ENCODE measurements at places on chromosomes 12 and 14.

- DNase-seq: peak; percentile 80
These were observed 2.2 kb upstream of the NFATC4 start for GRCh38 chr14:24365600-24366412.

DNA sequence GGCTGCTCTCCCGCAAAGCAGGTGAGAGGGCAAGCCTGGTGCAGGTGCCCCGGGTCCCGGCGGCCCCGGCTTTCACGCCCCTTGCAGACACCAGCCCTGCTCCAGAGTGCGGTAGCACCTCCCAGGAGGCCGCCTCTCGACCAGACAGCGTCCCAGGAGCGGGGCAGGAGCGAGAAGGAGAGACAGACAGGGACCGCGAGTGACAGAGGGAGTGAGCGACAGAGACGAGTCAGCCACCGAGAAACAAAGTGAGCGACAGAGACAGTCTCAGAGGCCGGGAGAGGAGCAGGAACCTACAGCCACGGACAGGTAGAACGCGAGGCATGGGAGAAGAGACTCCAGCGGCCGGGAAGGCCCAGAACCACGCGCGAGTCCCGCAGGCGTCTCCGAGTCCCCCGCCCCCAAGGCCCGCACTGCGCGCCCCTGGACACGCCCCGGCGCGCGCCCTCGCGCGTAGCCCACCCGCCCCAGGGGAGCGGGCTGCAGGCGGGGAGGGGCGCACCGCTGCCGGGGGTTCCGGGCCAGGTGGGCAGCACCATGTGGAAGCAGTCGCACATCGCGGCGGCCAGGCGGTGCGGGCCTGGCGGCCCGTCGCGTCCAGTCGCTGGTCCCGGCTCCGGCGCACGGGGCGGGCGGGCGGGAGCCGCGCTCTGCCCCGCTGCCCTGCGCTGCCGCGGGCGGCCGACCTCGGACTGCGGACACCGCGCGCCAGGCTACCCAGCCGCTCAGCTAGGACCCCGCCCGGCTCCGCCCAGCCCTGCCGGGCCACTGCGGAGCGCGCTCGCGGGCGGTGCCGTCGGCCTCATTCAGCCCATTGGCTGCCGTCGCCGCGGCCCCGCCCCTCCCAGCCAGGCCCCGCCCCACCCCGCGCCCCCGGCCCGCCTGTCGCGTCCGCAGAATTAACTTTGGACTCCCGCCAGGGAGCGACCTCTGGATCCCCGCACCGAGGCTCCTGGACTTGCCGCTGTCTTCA is at the start of gene AHNAK2:
AHNAK2 (minus strand) TSS at position 694 of the 973 bp plus-strand sequence; CDS start at position 557, 137 bp downstream.
- DNase-seq: peak; percentile 56

DNA sequence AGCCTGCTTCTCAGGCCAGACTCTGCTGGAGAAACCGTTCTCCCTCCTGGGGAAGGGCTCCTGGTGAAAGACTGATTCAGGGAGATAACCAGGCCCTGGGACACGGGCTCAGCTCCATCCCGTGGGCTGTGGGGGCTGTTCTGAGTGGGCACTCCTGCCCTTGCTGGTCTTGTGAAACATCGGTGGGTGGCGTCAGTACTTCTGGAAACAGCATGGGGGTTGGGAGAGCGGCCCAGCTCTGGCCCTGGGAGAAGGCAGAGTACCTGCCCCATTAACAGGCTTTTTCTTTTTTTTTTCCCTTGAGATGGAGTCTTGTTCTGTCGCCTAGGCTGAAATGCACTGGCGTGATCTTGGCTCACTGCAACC is 786 bp downstream of the SLC25A47 start:
- no peak for DNase-seq

DNA sequence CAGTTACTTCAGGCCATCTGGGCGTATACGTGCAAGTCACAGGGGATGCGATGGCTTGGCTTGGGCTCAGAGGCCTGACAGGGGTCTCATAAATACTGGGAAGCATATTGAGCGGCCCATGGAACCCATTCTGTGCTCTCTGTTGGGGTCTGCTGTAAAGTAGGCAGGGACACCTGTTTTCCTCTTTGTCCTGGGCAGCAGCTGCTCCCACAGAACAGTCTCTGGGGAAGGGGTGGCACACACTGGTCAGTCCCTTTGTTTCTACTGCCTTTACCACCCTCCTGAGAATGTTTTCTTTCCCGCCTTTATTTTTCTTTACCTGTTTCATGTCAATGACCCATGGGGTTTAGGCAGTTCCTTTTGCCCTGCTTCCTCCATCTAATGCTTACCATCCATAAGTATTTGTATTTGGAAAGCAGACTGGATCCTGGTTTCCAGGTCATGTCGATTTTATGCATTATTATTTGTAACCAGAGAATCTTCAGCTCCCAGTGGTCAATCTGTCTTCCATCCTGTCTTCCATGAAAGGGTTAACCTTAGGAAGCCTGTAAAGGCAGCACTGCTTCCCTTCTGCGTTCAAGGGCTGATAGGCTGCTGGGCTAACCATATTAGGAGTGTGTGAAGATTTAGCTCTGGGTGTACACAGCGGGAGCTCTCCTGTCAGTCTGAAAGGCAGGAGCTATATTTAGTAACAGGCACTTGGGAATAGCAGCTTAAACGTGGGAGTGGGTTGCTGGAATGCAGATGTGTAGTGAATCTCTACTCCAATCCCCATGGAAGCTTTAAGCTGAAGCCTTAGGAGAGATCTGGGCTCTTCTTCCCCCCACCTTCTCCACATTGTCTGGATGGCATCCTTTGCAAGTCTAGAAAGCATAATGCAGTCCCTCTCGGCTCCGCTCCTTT is 124.0 kb downstream of the DYRK2 start:
- DNase-seq: no peak

GRCh38 chr12:85659754-85660530 is 176.3 kb downstream of the RASSF9 start:
- no peak for DNase-seq

- no peak for DNase-seq
These were observed 294 bp downstream of the SAMD15 start for GRCh38 chr14:77377502-77377844.

DNA sequence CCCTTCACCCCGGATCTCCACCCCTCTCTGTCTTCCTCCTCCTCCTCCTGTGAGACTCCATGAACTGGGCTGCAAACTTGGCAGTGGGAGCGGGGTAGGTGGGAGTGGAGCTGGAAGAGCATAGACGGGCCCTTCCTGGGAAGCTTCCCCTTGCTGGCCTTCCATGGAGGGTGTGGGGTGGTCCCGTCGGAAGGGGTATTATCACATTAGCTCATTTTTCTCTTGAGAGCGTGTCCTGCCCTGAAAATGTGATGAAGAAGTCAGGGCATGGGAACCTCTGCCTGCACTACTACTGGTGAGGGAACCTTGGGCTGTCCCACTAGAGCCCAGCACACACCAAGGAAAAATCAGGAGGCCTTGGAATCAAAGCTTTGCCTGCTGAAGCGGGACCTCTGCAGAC is 66.5 kb downstream of the CACNA1C start:
- DNase-seq: no peak

DNA sequence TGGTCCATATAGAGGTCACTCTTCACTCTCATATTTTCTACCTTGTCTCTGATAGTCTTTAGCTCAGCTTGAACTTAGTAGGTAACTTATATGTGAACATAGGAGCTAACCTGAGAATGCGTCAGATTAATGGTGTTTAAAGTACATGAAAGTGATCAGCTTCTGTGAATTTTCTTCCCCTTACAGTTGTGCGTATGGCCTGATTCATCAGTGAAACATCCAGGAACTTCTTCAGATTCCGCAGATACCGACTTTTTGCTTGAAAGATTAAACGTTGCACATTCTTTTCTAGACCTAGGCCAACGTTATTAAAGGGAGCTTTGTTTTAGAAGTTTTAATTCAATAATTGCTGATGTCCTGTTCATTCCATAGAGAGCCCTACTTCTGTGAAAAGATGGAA is 1945.1 kb upstream of the SEL1L start:
- no peak for DNase-seq

- no peak for DNase-seq
These were observed 4.0 kb upstream of the TESPA1 start for GRCh38 chr12:54988402-54989054.

DNA sequence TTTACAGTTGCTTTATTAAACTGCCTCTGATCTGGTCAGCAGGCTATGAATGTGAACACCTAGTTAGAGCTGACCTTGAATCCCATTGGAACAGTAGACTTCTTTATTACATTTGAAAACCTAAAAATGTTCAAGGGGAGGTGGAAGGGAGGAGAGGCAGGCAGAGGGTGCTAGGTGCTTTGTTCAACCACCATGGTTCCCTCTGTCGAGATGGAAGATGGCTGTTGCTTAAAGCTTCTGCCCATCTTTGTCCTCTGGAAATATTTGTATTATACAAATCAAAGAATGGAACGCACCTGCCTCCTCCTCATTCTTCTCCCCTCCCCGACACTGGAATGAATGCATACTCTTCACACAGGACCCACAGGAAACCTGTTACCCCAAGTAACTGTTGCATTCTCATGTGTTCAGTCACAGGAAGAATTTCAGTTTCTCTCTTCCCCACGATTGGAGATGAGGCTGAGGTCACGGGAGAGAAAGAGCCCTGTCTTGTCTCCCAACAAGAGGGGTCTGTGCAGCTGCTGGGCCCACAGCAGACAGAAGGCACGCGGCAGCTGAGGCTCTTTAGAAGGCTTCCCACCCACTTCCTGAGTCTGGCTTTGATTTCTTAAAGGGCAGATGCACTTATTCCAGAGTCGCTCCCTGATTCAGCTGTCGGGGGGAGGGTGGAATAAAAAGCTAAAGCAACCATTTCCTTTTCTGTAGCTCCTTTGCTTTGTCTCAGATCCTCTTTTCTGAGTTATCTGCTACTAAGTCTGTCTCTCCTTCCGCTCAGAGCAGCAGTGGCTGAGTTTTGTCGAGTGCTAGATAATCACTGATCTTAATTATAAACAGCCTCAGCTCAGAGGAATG is 217.9 kb upstream of the BTG1 start:
- DNase-seq: peak; percentile 34

DNA sequence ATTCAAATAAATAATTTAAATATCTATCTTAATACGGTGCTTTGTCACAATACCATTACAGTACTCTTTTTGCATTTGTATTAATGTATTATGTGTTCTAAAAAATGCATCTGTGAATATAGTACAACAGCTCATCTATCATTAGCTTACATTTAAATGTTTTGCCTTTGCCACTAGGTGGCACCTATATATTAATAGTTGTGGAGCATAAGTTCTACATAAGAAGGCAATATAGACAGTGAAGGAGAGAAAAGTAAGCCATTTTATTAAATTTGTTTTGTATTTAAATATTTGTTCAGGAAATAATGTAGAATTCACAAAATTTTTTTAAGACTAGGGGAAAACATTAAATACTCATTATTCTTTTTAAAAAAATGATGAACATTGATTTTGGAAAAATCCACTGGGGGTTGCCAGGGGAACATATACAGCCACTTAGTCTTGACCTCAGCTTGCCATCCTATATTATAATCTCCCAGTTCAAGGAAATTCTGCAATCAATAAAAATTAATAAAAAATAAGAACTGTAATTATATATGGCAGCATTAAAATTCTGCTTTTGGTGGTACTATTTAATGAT is 9.8 kb downstream of the CCER1 start:
- DNase-seq: no peak

DNA sequence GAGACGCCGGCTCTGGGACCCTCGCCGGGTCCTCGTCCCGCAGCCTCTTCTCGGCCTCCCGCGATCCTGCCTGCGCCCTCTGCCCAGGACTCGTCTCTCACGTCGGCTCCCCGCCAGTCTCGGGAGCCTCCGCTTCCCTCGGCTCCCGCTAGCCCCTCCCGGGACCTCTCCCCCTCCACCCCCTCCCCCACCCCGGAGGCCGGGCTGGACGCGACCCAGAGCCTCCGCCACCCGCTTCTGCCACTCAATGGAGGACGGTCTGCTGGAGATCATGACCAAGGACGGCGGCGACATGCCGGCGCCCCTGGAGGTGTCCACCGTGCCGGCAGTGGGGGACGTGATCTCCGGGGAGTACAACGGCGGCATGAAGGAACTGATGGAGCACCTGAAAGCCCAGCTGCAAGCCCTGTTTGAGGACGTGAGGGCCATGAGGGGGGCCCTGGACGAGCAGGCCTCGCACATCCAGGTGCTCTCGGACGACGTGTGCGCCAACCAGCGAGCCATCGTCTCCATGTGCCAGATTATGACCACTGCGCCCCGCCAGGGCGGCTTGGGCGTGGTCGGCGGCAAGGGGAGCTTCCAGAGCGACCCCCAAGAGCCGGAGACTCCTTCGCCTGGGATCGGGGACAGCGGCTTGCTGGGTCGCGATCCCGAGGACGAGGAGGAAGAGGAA is 568 bp downstream of the CCDC184 start:
- no peak for DNase-seq

DNA sequence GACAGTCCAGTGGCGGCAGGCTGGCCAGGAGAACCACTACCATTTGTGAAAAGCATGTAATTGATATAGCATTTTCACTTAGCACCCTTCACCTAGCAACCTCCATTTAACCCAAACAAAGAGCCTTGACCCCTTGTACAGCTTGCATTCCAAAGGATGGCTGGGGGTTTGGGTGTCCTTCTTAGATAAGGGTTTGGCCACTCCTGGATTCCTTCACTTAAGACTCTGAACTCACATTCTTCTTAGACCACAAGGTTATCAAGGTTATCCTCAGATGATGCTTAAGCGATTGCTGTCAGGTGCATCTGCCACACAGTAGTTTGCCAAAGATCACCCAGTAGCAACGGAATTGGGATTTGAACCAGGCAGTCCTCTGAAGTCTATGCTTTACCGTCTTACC is 102.8 kb downstream of the ZNF664 start:
- DNase-seq: no peak

DNA sequence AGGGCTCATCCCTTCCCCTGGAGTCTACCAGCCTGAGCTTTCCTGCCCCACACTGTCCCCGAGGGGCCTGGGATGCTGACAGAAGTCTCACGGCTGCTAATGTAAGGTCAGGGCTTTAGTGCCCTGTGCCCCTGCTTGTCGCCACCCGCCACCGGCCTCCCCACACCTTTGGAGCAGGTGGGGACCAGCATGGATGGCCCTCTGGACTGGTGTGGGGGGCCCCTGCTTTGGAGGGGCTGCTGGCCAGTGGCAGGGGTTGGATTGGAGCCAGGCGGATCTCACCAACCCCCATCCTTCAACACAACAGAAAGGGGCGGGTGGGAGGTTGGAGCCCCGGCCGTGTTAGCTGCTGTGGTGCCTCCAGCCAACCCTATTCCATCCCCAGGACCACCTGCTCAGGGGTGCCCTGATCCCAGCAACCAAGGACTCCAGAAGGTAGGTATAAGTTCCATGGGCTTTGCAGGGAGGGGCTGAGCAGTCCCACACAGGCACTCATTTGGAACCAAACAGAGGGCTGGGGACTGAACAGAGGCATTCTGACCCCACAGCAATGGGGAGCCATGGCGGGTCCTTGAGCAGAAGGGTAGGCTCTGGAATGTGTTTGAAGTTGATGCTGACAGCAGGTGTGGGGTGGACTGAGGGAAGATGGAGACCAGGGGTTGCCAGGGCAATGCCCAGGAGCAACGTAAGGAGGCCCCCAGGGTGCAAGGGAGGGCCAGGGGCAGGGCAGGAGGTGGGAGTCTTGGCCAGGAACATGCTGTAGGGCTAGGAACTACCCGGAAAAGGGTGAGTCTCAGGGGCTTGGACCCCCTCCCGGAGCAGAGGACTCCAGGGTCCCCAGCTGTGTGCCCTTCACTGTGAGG is 145.1 kb upstream of the C14orf180 start:
- no peak for DNase-seq

All from stimulated activated CD4-positive, alpha-beta T cell treated with anti-CD3 and anti-CD28 coated beads, Interleukin-1b, Interleukin-23, amount 100 ng/mL, for 48 hours (primary cell).